Natural killer cell treated with Interleukin-12 subunit alpha and Interleukin-12 subunit beta and Interleukin-15 and Interleukin-18, amount 100 ng/mL, for 72 hours (primary cell): ENCODE measurements at places on chromosomes 11 and 22.
A peak's percentile ranks its signal among the peaks of the same experiment; 100 is the strongest.

GRCh38 chr11:76702336-76703128 is 32.0 kb upstream of the LRRC32 start:
- DNase-seq, result no peak

DNA sequence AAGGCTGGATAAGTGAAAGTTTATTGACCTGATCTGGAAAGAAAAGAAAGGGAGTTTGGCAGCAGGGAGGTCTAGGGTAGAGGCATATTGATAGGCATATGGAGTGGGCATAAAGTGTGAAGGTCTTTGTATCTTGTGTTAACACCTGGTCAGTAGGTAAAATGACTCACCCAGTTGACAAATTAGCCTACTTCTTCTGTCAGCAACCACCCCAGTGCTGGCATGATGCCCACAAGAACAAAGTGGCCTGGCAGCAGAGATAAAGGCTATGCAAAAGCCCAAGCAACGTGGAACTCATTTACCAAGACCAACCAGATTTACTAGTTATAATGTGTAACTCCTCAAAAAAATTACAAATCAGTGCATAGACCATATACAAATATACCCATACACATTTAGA is 4.9 kb downstream of the OR10A3 start:
- DNase-seq, result no peak

- no peak for DNase-seq
Observed at GRCh38 chr22:48898524-48899250, 929.0 kb downstream of the BRD1 start.

- DNase-seq, result no peak
Observed at GRCh38 chr22:45351956-45352355, 42.2 kb downstream of the FAM118A start.

DNA sequence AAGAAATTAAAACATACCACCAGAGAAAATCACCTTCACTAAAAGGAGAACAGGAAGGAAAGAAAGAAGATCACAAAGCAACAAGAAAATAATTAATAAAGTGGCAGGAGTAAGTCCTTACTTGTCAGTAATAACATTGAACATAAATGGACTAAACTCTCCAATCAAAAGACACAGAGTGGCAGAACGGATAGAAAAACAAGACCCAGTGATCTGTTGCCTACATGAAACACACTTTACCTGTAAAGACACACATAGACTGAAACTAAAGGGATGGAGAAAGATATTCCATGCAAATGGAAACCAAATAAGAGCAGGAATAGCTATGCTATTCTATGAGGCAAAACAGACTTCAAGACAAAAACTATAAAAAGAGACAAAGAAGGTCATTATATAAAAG is 25.9 kb downstream of the PLA2G6 start:
- no peak for DNase-seq

GRCh38 chr11:114082767-114083181 is 23.3 kb downstream of the ZBTB16 start:
- peak; percentile 68 for DNase-seq

DNA sequence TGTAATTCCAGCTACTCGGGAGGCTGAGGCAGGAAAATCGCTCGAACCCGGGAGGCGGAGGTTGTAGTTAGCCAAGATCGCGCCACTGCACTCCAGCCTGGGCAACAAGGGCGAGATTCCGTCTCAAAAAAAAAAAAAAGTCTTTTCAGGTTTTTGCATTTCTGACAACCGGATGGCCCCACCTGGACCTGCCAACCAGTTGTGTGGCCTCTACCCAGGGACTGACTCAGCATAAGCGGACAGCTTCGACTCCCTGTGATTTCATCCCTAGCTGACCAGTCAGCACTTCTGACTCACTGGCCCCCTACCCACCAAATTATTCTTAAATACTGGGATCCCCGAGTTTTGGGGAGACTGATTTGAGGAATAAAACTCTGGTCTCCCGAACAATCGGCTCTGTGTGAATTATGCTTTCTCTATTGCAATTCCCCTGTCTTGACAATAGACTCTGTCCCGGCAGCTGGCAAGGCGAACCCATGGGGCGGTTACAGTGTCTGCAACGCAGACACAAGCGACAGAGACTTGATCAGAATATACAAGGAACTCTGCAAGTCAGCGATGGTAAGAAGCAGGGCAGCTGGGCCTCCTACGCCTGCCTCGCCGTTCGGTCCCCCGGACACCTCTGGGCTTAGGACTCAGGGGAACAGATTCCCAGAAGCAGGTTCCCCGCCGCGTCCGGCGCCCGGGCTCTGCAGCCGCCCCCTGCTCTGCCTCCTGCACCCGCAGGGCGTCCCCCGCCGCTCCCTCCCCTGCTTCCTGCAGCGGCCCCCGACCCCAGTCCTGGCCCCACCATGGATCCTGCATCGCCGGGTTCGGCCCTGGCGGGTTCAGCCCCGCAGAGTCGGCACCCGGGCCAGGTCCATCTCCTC is 741 bp upstream of the TALDO1 start:
- DNase-seq, result no peak

DNA sequence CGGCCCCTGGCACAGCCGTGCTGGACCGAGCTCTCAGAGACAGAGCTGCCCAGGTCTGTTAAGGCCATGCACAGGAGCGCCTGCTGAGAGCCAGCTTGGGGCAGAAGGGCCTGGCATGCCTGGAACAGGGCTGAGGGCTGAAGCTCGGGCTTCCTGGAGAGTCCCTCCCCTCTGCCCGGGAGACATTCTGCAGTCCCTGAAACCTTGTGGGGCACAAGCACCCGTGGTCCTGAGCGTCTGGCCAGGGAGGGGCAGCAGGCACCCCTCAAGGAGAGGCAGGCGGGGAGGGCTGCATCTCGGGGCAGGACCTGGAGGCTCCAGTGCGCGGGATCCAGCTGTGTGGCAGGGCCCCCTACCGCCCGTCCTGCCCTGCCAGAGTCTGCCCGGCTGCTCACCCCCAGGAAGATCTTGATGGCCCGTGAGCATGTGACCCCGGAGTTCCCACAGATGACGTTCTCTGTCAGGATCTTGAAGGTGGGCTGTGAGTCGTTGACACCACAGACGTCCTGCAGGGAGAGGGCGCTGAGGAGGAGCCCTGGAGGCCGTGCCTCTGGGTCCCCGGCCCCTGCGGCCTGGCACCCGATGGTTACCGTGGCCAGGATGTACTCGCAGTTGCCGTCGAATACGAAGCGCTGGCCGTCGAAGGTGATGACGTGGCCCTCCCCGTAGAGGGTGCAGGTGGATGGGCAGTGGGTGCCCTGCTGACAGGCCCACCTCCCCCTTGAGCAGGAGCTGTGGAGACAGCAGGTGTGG is 10.9 kb downstream of the MUC6 start:
- DNase-seq, result no peak

DNA sequence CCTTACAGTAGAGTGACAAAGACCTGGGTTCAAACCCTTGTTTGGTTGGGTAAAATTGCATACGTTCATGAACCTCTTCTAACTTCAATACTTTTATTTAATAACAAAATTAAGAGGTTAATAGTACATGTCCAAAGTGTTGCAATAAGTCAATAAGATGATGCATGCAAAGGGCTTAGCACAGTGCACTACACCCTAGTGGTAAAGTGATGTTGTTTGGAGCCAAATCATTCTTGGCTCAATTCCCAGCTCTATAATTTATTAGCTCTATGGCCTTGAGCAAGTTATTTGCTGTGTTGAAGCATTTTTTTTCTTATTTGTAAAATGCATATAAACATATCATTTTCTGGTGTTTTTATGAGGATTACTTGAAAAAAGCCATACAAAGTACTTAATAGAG is 945.3 kb downstream of the LRRC4C start:
- no peak for DNase-seq

DNA sequence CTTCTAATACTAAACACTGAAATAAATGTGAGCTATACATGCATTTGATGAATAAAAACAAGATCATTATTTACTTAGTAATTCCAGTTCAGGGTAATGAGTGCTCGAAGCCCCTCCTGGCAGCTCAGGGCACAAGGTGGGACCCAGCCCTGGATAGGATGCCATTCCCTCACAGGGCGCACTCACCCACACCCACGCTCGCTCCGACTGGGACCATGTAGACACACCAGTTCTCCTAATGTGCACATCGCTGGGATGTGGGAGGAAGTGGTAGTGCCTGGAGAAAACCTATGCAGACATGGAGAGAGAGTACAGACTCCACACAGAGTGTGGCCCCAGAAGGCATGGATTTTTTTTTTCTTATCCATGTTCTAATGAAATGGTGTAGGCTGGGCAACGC is 44.5 kb upstream of the RASSF10 start:
- DNase-seq, result no peak

- DNase-seq, result no peak
Observed at GRCh38 chr11:41955066-41955465, 495.6 kb upstream of the LRRC4C start.

- DNase-seq, result no peak
Observed at GRCh38 chr11:75260396-75261170, 20.0 kb downstream of the TPBGL start.

DNA sequence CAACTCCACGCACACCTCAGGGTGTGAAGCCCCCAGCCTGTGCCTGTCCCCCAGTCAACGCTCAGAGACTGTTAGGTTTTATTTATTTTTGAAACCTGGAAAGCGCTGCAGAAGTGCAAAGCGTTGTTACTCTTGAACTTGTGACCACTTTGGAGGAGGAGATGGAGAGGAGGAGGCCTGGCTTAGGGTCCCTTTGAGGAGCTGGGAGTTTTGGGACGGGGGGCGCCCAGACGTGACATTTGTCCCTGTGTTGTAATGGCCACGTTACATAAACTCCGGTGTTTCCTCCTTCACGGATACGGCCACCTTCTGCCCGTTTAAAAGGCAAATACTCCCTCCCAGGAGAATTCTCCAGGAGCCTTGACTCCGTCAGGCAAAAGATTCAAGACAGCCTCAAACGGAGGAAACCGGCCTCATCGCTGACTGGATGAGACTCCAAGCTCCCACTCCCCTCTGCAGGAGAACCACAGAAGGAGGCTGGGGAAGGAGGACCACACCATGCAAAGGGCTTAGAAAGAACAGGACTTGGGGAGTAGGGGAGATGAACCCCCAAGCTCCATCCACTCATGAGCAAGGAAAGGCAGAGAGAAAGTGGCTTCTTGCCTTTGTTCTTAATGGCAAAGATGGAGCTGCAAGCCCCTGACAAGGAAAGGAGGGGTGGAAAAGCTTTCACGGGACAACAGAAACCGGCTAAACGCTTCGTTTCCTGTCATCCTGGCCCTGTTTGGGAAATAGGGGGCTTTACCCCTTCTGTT is 630 bp downstream of the PIK3IP1 start:
- DNase-seq, result no peak

- DNase-seq, result no peak
Observed at GRCh38 chr11:117541211-117541610, 213.6 kb downstream of the CEP164 start.

- no peak for DNase-seq
Observed at GRCh38 chr11:75301601-75302345, 49.7 kb downstream of the ARRB1 start.

DNA sequence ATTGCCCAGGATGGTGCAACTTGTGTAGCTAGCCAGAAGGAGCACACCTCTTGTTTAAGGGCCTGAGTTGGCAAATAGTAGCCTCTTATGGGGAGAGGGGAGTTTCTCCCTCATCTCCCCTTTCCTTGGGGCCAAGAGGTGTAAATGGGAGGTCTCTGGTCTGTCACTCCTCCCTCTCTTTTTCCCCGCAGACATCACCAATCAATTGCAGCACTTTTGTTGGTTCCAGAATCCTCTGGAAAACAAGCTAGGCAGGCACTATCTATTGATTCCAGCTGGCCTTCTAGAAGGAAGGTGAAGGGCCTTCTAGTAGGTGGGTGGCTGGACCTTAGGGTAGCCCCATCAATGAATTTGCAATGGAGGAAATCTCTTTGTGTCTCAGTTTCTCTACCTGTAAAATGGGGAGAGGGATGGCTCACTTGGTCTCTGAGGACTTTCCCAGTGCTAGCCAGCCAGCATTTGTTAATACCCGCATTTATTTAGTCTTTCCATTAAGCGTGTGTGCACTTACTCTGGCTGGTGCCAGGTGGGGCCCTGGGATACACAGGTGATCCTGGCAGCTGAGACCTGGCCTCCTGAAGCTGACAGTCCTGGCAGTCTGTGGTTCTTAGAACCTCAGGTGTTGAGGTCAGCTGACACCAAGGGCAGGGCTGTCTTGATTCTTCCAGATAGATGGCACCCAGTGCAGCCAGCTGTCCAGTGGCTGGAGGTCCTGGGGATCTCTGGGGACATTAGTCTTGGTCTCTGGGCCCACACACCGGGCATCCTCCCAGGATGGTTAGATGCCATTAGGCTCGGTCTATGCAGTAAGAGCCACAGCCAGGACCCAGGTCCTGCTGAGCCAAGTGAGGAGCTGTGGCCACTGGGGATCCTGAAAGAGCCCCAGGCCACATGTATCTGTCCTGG is 51.7 kb downstream of the TSPAN18 start:
- DNase-seq, result no peak
